ENCODE measurements at places on chromosomes 2 and 18.

- DNase-seq: no peak
Observed at GRCh38 chr2:3730646-3731045, 27.3 kb downstream of the DCDC2C start.

- DNase-seq: no peak
Observed at GRCh38 chr2:1766851-1767811, 22.8 kb upstream of the PXDN start.

DNA sequence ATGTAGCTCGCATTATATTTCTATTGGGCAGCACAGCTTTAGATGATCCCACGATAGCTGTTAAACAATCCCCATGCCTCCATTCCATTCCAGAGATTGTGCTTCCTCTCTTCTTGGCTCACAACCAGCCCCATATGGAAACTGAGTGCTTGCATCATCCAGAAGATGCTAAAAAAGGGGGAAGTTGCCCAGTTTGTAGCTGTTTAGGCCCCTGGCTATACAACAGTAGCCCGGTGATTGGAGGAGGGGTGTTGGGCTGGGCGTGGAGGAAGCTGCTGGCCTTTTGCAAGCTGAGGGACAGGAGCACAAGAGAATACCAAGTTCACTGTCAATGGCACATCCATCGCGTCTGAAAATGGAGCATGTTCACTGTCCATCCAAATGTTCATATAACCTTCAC, 360.2 kb downstream of the ALK start:
- DNase-seq: no peak

DNA sequence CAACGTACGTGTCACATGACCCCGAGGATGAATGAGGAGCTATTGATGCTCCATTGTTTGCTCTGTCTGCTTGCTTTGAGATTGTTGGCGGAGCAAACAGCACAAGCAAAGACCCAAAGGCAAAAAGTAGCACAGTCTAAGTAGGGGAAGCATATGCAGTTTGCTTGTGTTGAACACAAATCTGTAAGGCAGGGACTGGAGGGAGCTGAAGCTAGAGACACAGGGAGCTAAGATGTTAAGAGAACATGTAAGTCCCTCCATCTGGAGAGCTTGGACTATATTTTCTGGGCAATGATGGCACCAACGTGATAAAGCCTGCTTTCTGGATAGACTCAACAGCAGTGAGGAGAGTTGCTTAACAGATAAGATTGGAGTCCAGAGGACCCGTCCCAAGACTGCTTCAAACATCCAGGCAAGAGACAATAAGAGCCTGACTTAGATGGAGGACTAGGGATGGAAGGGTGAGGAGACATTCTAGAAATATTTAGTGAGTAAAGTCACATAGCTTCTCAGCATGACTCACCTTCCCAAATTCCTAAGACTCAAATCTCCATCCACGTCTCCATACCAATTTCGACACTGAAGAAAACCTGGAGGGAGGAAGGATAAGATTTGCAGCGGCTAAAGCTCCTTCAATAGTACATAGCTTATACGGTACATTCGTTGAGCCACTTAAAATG, 88.1 kb upstream of the KLF7 start:
- DNase-seq: no peak

DNA sequence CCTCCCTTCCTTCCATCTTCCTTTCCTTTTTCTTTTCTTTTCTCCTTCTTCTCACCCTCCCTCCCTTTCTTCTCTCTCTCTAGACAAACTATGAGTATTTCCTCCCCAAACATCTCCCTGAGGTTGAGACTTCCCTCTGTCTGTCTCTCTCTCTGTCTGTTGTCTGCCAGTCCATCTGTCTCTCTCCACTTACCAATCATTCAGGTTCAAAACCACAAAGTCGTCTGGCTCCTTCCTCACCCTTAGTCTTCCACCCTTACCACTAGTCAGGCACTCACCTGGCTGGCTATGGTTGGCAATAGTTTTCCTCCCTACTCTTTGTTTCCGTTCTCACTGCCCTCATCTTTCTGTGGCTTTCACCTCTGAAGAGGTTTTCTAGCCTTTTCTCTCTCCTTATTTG, 12.9 kb downstream of the CCL20 start:
- no peak for DNase-seq

- DNase-seq: no peak
Observed at GRCh38 chr2:235693279-235693678, 199.4 kb downstream of the AGAP1 start.

DNA sequence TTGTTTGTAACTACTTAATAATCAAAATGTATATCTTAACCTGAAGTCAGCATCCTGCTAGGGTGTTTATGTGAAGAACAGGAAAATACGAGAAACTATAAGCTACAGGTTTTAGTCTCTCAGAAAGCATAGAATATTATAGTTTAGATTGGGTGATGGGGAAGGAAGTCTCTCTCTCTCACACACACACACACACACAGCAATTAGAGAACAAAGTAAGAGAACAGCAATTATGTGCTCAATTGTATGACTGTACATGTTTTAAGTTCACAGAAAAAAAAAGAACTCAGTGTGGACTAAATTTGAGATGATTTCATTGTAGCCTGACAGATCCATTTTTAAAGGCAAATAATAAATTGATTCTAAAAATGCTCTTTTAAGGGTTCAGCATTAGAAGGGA, 94.3 kb upstream of the ZNF516 start:
- no peak for DNase-seq

All from stimulated activated naive CD8-positive, alpha-beta T cell treated with anti-CD3 and anti-CD28 coated beads, Interleukin-15, amount 100 ng/mL, for 72 hours (primary cell).